ENCODE measurements at places on chromosomes 2 and 18. TPM values are rescaled to one million over a fixed set of nuclear protein-coding genes. Genes with fewer than 3 reads are reported as not detected.

GRCh38 chr2:7595206-7595605, 678.0 kb downstream of the RNF144A start:
- no peak for DNase-seq

Gene CRYGD
- total RNA-seq: 0.69 TPM

Gene KIF5C
- 7.7 TPM for total RNA-seq

- DNase-seq: no peak
Measured at GRCh38 chr2:112796486-112796885, 12.2 kb upstream of the IL1A start.

GRCh38 chr2:86037141-86037794, 68.4 kb downstream of the POLR1A start:
- no peak for DNase-seq

GRCh38 chr2:195029804-195030654, 627.0 kb upstream of the SLC39A10 start:
- no peak for DNase-seq

Gene FAM124B
- total RNA-seq: 5.2 TPM

GRCh38 chr2:120624061-120624737, 111.5 kb upstream of the GLI2 start:
- DNase-seq: no peak

- no peak for DNase-seq
Measured at GRCh38 chr2:227861011-227861410, 10.4 kb upstream of the DAW1 start.

Gene AP1S3
- 3.7 TPM for total RNA-seq

Data from CD4-positive, CD25-positive, alpha-beta regulatory T cell (primary cell).